Body of pancreas (tissue), 4 donors: ENCODE measurements at places on chromosomes 4 and X. TPM values are rescaled to one million over a fixed set of nuclear protein-coding genes. Genes with fewer than 3 reads are reported as not detected.

- H3K4me1 ChIP-seq: peaks cover 34% of the 10 kb centered on the region
- H3K36me3 ChIP-seq: no peaks in the 10 kb centered on the region
- H3K27ac ChIP-seq: no peak overlapping the region
- DNase-seq: no peak
These were observed 107.7 kb downstream of the SMIM20 start for GRCh38 chr4:26021417-26022345.

Gene PARM1
- 28.7 TPM for total RNA-seq

DNA sequence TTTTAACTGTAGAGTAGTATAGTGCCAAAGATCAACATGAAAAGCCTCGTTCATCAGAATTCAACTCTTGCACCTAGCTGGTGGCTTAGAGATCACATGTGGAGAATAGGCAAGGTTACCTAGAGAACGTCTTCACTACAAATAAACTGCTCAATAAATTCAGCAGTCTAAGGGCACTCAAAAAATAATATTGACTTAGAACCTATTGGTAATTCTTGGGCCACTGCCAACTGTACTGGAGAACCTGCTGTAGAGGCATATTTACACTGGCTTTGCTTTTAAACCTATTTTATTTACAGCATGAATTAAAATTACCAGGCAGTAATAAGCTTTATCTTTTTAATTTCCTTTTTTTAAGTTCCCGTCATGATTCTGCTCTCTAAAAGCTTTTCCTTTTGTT lies 343.7 kb downstream of the PDHA2 start:
- H3K27me3 ChIP-seq: no peaks in the 10 kb centered on the region
- H3K36me3 ChIP-seq: no peaks in the 10 kb centered on the region
- H3K4me1 ChIP-seq: peaks cover 6% of the 10 kb centered on the region
- no peak overlapping the region for H3K27ac ChIP-seq

Gene MAGEE2
- not detected for total RNA-seq

DNA sequence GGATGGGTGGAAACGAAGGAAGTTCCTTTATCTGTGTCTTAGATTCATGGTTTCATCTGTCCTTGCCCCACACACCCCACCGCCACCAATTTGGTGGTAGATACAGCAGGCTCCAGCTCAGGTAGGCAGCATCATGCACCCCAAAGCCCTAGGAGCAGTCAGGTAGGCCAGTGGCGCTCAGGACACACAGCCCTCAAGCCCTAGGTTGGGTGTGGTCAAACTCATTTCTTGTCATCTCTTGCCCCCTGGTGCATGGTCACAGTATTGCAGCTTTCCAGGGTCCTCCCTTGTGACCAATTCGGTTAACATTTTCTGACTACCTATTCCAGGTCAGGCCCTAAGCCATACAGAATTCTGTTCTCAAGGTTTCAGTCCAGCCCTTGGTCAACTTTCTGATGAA lies 14.5 kb upstream of the PRRG3 start:
- H3K36me3 ChIP-seq: no peaks in the 10 kb centered on the region
- H3K4me1 ChIP-seq: no peaks in the 10 kb centered on the region
- DNase-seq: peak; percentile 63
- H3K27ac ChIP-seq: no peak overlapping the region
- no peaks in the 10 kb centered on the region for H3K27me3 ChIP-seq
